ENCODE measurements at places on chromosomes 16 and 17.
A peak's percentile ranks its signal among the peaks of the same experiment; 100 is the strongest.

DNA sequence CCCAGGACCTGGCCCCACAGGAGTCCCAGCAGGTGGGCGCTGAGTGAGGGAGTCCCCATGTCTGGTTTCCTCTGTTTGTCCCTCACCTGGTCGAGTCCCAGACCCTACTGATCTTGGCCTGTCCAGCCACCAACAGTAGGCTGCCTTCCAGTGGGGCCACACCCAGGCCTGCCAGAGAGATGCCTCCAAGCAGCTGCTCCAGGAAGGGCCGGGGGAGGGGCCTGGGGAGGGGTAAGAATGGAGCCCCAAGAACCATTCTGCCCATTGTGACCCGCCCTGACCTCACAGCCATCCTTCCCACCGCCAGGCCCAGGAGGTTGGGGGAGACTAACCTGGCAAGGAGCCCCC lies 736 bp downstream of the SPATA20 start:
- peak; percentile 7 for DNase-seq

DNA sequence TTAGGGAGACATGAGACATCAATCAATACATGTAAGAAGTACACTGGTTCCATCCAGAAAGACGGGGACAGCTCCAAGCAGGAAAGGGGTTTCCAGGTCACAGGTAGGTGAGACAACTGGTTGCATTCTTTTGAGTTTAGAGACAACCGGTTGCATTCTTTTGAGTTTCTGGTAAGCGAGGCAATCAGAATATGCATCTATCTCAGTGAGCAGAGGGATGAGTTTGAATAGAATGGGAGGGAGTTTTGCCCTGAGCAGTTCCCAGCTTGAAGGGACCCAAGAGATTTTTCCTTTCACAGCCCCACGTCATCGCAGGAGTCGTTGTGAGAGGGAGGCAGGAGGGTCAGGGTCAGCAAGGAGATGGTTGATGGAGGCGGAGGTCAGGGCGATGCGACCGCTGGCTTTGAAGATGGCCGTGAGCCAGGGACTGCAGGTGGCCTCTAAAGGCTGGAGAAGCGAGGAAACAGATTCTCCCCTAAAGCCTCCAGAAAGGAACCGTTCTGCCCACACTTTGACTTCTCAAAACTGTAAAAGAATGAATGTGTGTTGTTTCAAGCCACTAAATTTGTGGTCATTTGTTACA lies 36.5 kb downstream of the IRF8 start:
- DNase-seq: no peak

DNA sequence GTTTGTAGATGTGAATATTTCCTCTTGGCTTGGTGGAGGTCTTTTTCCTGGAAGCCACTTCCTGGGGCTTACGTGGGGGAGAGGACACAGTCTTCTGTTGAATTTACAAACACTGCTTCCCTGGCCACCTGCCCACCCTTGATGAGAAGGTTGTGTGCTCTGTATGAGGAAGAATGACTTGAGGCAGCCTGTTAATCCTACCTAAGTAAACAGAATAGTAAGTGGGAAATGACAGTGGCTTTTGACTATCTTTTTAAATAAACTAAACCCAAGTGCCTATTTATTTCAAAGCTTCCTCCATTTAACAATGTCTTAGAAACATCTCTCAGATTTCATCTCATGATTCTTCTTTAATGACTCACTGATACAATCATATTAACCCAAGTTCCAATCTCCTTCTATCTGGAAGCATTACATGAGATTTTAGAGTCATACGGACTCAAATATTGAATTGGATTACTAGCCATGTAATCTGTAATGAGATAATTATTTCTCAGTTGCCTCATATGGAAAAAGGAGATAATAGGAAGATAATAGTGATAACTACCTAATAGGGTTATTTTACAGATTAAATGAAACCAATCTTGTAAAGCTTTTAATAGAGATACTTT lies 96.6 kb upstream of the SMIM36 start:
- peak; percentile 8 for DNase-seq

DNA sequence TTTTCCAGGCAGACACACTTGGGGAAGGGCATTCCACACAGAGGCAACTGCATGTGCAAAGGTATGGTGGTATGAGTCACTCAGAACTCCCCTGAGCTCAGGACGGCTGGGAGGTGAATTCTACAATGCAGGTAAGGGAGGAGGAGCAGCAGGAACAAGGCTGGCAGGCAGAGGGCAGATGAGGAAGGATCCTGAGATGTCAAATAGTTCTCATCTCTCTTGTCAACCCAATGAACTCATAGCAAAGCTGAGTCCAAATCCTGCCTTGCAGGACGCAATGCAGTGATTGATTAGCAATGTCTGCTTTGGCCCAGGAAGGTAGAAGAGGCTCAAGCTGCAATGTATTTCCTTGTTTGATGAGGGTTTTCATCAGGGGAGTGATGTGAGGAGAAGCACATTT lies 243.5 kb downstream of the XYLT1 start:
- no peak for DNase-seq

DNA sequence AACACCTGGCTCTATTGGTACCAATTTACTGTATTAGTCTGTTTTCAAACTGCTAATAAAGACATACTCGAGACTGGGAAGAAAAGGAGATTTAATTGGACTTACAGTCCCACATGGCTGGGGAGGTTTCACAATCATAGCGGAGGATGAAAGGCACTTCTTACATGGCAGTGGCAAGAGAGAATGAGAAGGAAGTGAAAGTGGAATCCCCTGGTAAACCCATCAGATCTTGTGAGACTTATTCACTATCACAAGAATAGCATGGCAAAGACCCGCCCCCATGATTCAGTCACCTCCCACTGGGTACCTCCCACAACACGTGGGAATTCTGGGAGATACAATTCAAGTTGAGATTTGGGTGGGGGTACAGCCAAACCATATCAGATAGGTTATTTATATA lies 22.6 kb upstream of the GOSR1 start:
- no peak for DNase-seq

GRCh38 chr16:85707528-85708095 lies 18.9 kb upstream of the GINS2 start:
- no peak for DNase-seq

DNA sequence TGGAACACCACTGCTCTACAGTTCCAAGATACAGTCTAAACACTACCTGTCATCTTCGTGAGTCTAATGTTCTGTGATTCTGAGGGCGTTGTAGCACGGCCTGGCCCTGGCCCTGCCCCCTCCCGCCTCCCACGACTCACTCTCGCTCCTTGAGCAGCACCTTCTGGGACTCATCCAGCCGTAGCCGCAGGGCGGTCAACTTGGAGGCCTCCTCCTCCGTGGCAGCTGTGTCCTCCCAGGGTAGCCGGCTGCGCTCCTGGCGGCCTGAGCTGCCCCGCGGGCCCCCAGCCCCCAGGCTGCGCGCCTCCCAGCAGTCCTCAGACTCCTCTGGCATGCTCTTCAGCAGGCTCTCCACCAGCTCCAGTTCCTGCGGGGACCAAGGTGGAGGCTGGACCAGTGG lies 10.6 kb downstream of the CCDC102A start:
- DNase-seq: no peak

DNA sequence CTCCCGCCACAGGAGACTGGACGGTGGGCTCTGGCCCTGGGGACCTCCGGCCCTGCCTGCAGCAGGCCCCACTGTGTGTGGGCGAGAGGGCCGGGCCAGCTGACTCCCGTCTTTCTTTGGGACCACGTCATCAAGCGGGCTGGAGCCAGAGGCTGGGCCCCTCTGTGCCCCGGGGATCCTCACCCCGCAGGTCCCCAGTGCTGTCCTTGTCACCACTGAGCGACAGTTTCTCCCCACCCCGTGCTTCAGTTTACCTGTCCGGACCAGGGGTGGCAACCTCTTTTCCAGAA lies 181.9 kb upstream of the ZNF469 start:
- no peak for DNase-seq

- no peak for DNase-seq
Measured at GRCh38 chr17:43315369-43315768, 81.6 kb upstream of the RNU2-1 start.

GRCh38 chr17:21242026-21242697 lies 11.0 kb downstream of the NATD1 start:
- no peak for DNase-seq

GRCh38 chr17:63942309-63942985 lies 10.3 kb upstream of the CD79B start:
- no peak for DNase-seq

DNA sequence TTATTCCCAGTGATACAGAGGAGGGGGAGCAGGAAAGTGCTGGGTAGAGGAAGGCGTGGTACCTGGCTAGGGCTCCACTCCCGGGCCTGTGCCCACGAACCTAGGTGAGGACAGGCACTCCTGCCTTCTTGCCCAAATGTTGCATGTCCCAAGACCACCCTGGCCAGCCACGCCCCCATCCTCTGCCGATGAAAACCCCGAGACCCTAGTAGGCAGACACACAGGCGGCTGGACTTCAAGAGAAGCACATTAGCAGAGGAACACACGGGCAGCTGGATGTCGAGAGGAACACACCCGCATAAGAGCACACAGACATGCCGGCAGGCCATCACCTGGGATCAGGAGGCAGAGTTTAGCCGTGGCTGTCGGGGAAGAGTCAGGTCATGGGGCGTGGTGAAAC lies 1386.5 kb upstream of the GOT2 start:
- DNase-seq: no peak

DNA sequence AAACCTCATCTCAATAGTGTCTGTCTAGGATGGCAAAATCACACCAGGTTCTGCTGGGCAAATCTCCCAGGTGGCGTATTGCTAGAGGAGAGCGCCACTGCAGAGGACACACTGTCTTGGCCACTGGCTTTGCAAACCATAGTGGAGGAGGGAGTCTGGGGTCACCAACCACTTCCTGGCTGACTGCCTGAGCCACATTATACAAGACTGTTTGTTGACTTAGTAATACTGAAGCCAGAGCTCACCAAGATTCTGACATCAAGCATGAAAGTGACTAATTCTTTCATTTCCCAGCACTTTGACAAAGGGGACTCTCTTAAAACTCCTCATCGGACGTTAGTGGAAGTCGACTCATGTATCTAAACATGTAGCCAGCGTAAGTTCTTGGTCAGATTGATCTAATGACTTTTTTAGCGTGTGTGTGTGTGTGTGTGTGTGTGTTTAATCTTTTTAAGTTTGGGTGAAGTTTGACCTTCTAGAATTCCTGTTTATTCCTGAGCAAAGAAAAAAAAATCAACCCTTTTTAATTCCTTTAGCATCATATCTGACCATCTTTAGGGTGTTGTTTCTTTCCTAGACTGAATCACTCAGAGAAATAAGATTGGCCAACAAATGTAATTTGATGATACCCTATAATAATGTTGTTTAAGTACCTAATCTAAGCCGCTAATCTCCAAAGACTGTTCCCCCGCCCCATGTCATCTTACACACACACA lies 13.7 kb downstream of the PITPNC1 start:
- DNase-seq: no peak

- DNase-seq: no peak
Measured at GRCh38 chr17:10059684-10060211, 138.7 kb downstream of the GAS7 start.

- DNase-seq: no peak
Measured at GRCh38 chr16:10765772-10766171, 22.1 kb downstream of the NUBP1 start.

GRCh38 chr16:58433569-58433951 lies 41.3 kb downstream of the GINS3 start:
- DNase-seq: no peak

GRCh38 chr17:39716879-39717536 lies 13.3 kb downstream of the MIEN1 start:
- DNase-seq: no peak

- DNase-seq: no peak
Measured at GRCh38 chr17:68491381-68492231, 20.6 kb upstream of the PRKAR1A start.

GRCh38 chr17:75909051-75909811 lies 4.5 kb upstream of the MRPL38 start:
- peak; percentile 85 for DNase-seq

- no peak for DNase-seq
Measured at GRCh38 chr16:79776243-79776847, 175.8 kb upstream of the MAF start.

GRCh38 chr16:46884513-46885293 lies 541 bp downstream of the GPT2 start:
- no peak for DNase-seq

- peak; percentile 6 for DNase-seq
Measured at GRCh38 chr16:78705694-78706093, 606.2 kb downstream of the WWOX start.
